ENCODE measurements at places on chromosomes 16 and 17.

- DNase-seq = peak; percentile 25
These were observed 16.2 kb downstream of the RPH3AL start for GRCh38 chr17:336110-337021.

DNA sequence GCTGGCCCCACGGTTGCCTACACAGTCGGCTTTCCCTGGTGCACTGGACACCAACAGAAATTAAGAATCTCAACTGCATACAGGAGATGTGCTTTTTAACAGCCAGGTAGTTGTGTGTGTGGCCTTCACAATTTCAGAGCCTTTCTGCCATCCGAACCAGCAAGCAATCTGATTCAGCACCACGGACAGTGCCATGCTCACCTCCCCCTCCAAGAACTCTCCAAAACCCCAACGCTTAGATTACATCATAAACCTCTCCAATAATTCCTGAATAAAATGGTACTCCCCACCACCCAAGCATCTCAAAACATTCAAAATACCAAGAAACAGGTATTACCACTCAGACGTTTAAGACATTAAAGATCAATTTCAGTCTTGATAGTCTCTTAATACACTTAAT is 31.8 kb downstream of the USP7 start:
- peak; percentile 57 for DNase-seq

- no peak for DNase-seq
These were observed 77.0 kb downstream of the MRC2 start for GRCh38 chr17:62704381-62704971.

GRCh38 chr17:82859431-82860403 is 19.9 kb upstream of the ZNF750 start:
- DNase-seq = peak; percentile 64

- DNase-seq = peak; percentile 26
These were observed 11.8 kb downstream of the GNAO1 start for GRCh38 chr16:56203052-56203451.

DNA sequence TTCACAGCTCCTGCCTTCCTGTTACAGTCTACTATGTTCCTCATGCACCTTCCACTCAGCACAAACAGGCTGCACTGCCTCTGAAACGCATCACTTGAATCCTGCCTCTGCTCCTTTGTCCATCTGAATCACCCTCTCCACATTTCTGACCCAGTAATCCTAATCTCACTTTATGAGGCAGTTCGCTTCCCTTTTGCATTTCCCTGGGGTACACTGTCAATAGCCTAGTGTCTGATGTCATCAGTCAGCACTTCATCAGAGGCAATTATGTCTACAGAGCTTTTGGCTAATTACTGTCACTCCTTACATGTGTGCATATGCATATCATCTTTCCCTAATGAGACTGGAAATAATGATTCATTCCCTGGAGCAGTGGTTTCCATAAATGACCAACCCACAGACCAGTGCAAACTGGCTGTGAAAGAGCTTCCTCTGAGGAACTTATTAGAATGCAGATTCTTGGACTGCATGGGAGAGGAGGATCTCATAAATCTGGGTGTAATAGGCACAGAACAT is 23.6 kb downstream of the CA4 start:
- peak; percentile 39 for DNase-seq

GRCh38 chr17:75238684-75239191 is 22.7 kb downstream of the GGA3 start:
- DNase-seq = peak; percentile 59

DNA sequence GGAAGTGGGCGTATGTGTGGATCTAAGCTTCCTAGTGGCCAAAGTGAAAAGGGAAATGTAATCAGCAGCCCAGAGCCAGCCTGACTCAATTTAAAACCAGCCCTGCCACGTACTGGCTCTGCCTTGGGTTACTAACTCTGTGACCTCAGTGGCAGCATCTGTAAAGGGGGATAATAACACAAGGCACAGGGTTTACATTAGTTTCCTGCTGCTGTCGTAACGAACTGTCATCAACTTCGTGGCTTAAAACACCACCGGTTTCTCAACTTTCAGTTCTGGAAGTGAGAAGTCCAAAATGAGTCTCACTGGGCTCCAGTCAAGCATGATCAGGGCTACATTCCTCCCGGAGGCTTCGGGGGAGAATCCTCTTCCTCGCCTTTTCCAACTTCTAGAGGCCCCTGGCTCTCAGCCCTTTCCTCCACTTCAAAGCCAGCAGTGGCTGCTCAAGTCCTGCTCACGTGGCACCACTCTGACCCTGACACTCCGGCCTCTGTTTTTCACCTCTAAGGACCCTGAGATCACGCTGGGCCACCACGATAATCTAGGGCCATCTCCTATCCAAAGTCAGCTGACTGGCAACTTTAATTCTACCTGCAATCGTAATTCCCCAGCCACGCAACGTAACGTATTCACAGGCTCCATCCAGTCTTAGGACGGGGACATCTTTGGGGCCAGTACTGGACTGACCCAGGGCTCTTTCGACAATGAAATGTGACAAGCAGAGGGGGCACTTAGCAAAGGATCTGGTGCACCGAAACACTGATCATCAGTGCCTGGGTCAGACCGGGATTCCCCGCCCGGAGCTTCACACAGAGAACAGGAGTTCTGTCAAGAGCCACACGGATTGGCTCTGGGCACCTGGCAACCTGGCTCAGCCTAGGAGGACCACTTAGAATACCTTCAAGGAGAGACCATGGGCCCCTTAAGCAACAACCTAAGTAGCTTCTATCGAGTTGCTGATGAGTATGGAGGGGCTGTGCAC is 14.5 kb downstream of the TMC6 start:
- DNase-seq = no peak

GRCh38 chr16:79320956-79321355 is 279.6 kb downstream of the MAF start:
- DNase-seq = no peak

GRCh38 chr17:47618410-47618809 is 31.3 kb upstream of the KPNB1 start:
- DNase-seq = peak; percentile 16

DNA sequence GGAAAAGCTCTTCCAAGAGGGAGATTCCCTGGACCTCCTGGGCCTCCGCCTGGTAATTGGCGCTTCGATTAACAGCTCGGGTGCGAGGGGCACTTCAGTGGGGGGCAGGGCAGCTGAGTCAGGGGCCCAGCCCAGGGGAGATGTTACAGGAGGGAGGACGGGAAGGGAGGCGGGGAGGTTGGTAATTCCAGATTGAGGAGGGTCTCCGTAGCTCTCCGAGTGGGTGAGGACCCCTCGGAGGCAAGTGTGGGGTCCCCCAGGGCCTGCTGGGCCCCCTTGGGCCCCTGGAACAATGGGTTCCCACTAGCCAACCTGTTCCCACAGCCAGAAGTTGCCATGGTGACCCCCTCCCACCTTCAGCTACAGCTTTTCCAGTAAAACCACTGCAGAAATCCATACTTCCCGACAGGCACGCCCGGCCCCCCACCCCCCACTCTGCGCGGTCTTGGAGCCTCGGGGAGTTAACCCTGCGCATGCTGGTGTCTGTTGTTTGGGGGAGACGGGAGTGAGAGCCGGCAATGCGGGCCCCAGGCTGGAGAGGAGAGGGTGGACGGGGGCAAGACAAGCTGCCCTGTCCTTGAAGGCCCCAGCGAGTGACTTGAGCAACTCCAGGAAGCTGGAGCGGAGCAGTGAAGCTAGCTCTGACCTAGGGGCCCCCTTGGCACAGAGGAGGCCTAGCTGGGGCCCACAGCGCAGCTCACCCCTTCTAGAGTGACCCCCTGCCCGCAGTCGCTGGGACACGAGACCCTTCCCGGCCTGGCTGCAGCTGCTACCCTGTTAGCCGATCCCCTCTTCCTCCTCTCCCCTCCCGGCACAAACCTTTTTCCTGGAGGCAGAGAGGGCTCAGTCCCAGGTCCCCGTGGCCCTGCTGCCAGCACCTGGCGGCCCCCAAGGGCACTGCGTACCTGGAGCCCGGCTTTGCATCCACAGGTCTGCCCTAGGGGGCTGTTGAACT is 37.8 kb downstream of the TMEM235 start:
- DNase-seq = peak; percentile 62

GRCh38 chr17:1710807-1711553 is 803 bp upstream of the TLCD2 start:
- peak; percentile 49 for DNase-seq

DNA sequence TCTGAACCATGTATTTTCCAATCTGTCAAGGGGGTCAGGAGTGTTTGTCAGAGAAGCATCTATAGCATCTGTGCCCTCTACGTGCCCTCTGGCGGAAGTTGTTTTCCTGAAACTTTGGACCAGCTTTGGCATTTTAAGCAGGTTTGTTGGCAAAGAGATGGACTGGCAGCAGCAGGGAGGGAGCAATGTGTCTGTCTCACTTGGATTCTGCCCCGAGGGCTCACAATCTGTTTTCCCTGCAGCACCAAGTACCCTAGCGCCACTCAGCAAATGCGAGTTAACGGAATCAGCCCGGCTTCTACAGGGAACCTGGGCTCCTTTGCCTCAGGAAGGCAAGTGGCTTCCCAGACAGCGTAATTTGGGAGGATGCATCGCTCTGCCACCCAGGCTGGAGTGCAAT is 17.4 kb downstream of the DUSP14 start:
- no peak for DNase-seq

DNA sequence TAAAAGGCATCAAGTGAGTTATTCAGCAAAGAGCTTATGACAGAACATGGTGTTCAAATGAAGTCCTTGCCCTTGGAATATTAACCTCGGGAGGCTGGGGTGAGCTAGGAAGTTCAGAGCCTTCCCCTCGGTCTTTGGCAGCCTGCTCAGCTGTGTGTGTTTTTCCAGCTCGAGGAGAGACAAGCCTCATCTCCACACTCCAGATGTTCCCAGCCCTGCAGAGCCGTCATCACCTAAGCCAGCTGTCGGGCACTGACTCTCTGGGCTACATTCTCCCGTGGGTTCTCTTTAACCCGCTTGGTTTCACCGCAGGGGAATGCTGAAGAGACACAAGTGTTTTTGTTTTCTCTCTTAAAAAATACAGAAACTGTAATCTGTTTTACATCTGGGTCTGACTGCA is 47.1 kb downstream of the IRX3 start:
- peak; percentile 14 for DNase-seq

GRCh38 chr16:11361701-11362451 is 16.6 kb downstream of the RMI2 start:
- no peak for DNase-seq

DNA sequence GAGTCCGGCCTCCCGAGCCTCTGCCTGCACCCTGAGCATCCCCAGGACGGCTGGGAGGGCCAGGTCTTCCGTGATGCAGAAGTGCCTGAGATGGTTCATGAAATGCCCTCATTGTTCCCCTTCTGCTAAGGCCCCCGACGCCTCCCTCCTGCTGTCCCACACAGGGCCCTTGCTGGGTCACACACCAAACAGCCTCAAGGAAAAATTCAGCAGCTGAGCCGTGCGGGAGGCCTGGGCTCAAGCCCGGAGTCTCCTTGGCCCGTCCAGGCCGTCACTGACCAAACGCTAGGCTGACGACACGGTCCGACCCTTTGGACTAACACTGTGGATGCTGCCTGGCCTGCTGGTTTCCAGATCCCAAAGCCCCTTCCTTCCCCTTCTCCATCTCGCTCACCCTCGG is 90.2 kb downstream of the RTN4RL1 start:
- DNase-seq = no peak

DNA sequence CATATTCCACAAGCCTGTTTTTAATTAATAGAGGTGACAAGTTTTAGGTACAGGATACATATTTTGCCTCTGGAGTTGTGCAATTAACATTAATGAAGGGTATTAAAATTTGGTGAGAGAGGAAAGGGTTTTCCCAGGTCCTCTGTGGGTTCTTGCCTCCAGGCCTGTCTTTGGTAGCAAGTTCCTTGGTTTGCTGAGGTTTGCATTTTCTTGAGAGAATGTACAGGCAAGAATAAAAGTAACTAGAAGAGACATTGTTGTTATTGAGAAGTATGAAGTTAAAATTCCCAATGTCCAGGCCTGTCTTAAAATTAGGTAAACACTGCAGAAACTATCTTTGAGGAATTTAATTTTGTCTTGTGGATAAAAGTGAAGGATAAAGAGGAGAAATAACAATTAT is 316.9 kb downstream of the WWOX start:
- DNase-seq = no peak

GRCh38 chr16:21723532-21723931 is 59.8 kb downstream of the OTOA start:
- DNase-seq = no peak

- DNase-seq = no peak
These were observed 28.9 kb downstream of the ADCY9 start for GRCh38 chr16:4087099-4087885.

- DNase-seq = no peak
These were observed 1.1 kb upstream of the MLLT6 start for GRCh38 chr17:38703742-38704605.

DNA sequence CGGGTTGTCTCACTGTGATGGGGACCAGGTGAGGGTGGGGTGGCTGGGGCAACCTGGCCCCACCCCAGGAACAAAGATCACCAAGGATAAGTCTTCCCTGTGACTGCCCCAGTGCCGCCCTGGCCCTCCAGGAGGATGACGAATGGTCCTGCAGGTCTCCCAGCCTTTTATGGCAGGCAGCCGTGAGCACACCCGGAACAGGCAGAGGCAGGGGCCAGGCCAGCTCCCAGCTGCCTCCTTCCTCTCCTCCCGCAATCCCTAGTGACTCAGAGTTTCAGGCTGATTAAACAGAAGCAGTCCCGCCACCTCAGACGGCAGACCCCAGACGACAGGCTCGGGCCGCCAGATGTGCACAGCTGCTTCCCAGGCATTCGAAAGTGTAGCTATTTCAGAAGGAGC is 13.3 kb downstream of the JUP start:
- peak; percentile 75 for DNase-seq

DNA sequence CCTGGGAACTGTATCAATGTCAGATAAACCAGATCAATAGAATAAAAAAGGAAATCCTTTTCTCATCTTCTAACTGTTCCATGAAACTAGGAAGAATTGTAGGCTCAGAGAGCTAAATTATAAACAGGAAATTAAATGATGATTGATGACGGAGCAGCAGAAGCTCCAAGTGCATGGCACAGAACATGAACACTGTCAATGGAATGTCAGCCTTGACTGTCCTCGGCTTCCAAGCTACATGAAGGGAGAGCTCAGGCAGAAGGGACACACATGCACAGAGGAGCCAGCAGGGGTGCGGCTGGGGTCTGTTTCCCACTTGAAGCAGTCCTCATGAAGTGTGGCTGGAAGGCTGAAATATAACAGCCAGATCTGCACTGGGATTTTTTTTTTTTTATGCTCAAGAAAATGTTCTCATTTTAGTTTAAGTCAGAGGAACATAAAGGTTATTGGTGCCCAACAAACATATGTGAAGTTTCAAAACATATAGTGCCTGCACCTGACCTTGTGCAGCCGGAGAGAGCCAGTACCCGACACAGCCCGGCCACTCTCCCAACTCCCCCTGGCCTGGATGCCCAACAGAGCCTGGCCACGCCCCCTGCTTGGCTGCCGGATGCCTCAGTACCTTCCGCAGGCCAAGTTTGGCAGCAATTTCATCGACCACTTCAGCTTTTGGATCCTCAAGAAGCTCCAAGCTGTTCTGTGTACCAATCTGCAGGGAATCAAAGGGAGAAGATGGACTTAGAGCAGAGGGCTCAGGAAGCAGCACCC is 37.0 kb downstream of the NPLOC4 start:
- DNase-seq = peak; percentile 86

GRCh38 chr16:50384500-50385135 is 15.8 kb upstream of the BRD7 start:
- DNase-seq = no peak

GRCh38 chr17:19415806-19416775 is 5.1 kb downstream of the RNF112 start:
- no peak for DNase-seq
